ENCODE measurements at places on chromosomes 7 and 10.

DNA sequence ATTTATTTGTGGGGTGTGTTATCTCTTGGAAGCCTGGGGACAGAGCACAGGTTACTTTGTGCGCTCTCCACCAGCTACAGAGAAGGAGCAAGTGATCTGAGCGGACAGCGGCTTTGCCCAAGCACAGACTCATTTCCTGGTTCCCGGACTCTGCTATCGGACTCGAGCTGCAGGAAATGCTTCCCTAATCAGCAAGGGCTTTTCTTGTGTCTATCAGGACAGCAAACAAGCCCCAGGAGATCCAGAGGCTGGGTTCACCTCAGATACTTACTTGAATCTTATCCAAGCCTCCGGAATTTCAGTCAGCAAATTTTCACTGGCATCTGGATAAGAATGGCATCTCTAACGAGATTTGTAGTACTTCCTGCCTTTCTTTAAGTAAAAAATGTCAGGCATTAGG lies 27.8 kb downstream of the MRC1 start:
- DNase-seq = peak; percentile 43

- no peak for DNase-seq
Observed at GRCh38 chr7:106036004-106036403, 72.9 kb downstream of the CDHR3 start.

DNA sequence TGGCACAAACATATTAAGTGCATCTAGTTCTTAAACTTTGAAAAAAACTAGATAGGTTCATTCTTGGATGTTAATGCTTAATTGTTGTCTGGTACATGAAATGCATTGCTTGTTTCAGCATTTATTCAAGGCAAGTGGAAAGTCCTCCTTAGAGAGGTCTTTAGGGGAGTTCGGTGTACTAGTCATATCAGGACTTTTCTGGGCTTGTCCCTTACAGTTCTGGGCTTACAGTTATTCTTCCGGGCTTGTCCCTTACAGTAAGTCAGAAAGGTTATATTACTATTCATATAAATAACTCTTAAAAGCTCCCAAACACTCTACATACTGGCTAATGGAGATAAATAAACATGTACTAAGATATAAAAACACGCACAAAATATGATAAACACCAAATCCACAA lies 61.6 kb upstream of the MRLN start:
- no peak for DNase-seq

DNA sequence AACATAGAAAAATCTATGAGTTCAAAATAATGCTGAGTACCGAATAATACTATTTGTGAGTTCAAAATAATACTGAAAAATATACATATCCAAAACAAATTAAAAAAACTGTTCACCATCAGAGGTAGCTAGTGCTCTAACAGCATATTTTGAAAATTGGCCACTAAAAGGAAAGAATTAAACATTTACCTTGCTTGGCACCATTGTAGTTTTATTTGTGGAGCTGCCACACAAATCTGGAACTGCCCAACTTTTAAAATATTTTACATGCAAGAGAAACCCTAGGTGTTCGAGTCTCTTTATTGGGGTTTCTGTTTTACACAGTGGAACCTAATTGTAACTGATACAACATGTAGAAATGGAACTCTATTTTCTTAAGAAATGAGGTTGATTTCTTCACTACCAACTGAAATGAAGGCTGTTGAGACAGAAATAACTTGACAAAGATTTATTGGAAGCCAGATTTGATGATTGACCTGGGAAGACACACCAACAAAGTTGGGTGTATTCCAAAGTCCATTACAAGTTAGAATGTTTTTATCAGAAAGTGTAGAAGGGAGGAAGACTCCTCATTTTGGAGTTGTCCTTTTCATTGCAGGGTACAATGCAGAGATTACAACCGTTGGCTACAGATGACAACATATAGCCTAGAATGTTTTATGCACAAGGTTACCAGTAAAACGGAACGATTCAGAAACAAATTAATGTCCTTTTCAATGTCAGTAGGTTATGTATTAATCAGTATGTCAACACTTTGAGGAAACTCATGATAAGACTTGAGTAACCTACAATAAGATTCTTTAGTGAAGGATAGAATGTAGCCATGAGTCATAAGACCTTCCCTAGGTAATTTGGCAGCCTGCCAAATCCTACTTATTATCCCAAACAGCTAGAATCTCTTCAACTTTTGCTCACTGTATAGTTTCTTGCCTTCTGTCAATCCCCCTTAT lies 73.8 kb upstream of the PAPSS2 start:
- no peak for DNase-seq

DNA sequence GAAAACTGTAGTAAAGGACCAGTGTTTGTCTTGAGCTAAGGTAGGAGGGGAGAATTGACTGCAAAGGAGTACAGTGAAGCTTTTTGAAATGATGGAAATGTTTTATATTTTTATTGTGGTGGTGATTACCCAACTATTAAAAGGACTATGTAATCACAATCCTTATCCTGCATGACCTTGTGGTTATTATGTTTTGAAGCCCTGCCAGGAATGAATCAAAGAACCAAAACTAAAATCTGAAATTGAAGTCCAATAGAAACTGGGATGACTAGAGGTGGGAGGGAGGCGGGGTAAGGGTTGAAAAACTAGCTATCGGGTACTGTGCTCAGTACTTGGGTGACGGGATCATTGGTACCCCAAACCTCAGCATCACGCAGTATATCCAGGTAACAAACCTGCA lies 8.2 kb downstream of the CCDC7 start:
- DNase-seq = no peak

DNA sequence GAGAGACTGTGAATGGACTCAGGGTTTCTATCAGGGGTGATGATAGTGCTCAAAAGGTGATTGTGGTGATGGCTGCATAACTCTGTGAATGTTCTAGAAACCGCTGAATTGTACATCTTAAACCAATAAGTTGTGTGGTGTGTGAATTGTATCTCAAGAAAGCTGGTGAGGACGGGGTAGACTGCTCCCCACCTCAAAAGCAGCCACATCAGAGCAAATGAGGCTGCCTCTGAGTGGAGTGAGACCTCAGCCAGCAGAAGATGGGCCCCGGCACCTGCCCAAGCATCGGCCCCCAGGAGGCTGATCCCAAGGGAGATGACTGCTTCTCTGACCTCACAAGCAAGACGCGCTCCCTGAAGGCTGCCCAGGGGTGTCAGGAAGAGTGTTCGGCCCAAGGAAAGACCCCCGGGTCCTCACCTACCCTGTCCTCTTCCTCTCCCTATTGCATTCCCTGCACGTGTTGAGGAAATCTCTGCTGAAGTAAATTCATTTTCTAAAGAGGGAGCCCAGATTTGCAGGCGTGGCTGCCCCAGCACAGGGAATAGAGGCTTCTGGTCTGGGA lies 279.3 kb upstream of the SHH start:
- DNase-seq = no peak

DNA sequence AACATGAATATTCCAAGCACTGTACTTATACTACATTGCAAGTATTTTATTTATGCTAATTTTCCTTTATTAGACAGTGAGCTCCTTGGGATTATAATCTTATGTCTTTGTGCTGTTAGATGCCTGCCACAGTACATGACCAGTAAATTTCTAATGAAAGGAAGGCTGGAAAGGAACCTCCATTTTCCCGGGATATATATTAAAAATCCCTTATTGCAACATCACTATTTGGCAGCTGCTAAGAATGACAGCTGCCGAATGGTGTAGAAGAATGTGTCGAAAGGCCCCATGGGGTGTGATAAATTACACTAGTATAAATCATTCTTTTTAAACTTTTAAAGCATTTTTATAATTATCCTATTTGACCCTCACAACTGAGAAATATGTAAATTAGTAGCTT lies 59.1 kb downstream of the TFAM start:
- DNase-seq = no peak

GRCh38 chr7:99124751-99125504 lies 19.0 kb downstream of the SMURF1 start:
- no peak for DNase-seq

GRCh38 chr10:114561008-114561523 lies 97.0 kb downstream of the ABLIM1 start:
- DNase-seq = no peak

- peak; percentile 30 for DNase-seq
Observed at GRCh38 chr10:132511121-132512051, 26.2 kb upstream of the INPP5A start.

DNA sequence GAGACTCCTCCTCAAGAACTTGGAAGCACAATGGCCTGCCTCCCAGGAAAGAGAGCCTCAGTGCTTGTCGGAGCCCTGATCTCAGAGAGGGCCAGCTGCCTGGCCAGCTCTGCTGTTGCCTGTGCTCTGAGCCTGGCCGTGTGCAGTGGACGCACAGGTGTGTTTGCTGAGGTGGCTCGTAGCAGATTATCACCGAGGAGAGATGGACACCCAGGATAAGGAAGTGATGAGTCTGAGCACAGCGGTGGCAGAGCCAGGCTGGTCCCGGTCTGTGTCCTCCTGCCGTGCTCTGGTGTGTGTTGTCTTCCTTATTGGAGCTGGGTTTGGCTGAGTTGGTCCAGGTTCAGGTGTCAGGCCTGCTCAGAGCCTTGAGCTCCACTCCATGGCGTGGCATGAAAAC lies 208.5 kb downstream of the EBF3 start:
- DNase-seq = peak; percentile 5

GRCh38 chr7:116522247-116522646 lies 2.6 kb upstream of the CAV1 start:
- no peak for DNase-seq

- no peak for DNase-seq
Observed at GRCh38 chr10:121624836-121625486, 26.7 kb upstream of the FGFR2 start.

- peak; percentile 25 for DNase-seq
Observed at GRCh38 chr10:23031318-23031717, 64.1 kb upstream of the MSRB2 start.

DNA sequence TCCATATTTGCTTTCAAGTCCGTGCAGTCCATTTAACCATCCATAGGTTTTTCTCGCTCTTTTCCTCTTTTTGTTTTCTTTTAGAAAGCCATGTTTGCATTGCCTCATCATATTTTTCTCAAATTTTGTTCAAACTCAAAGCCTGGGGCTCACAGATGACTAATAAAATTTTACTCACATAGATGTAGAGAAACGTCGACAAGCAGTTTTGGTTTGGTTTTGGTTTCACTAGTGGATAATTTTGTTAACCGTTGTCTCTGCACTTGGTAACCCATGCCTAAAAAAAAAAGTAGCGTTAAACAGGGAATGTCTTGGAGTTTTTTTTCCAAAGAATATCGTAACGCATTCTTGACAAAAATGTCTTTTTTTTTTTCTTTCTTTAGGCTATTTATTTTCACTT lies 344.2 kb upstream of the GALNT17 start:
- DNase-seq = no peak

DNA sequence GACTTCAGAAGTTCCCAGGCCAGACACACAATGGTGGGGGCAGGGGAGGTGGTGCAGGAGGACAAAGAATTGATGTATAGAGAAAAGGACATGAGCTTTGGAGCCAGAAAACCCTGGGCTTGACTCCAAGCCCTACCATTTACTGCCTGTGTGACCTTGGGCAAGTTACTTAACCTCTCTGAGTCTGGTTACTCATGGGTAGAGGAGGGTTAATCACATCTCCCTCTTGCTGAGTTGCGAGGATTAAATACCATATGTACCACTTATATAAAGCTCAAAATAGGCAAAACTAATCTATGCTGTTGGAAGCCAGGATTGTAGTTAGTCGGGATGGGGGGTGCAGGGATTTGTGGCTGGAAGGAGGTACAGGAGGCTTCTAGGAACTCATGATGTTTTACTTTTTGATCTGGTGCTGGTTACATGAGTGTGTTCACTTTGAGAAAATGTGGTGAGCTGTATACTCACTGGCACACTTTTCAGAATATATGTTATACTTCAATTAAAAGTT lies 106.8 kb downstream of the SLIT1 start:
- DNase-seq = no peak

DNA sequence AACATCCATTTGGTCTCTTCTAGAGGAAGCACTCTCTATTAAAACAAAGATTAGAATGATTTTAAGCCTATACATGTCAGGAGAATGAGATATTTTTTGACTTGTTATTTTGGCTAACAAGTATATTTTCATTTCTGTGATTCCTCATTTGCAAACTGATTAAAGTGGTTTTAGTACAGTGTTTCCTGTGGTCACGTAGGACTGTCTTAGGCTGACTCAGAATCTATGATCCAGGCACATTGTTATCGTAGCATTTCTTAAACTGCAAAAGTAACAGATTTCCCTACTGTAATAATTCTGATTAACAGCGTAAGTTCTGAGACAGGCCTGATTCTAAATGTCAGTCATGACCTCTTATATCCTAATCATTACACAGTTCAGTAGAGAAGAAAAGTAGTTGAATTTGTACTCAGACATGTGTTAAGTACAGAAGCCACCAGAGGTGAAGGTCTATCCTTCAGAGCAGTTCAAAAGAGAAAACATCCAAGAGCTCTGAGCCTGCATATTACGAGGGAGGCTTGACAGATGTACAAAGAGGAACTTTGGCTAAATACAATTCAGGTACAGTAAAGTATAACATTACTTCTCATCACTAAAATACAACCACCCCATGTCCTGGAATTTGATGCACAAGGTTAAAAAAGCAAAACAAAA lies 124.1 kb upstream of the TEX47 start:
- DNase-seq = no peak

DNA sequence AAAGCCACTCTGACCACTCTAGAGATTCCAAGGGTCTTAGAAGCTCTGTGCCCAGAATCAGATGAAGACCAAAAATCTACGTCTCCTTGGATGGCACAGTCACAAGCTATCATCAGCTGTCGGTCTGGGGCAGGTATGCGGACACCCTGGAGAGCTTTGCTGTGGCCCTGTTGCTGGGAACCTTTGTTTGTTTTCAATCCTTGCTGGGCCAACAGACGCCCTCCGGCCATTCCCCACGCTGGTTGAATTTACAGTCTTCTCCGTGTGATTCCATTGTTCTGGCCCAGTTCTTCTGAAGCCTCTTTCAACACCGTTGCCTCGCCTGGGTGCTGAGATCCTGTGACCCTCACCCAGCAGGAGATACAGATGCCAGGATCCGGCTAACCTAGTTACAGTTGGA lies 149.4 kb upstream of the PFKP start:
- DNase-seq = no peak

GRCh38 chr10:86367152-86367951 lies 757 bp upstream of the GRID1 start:
- DNase-seq = peak; percentile 48

DNA sequence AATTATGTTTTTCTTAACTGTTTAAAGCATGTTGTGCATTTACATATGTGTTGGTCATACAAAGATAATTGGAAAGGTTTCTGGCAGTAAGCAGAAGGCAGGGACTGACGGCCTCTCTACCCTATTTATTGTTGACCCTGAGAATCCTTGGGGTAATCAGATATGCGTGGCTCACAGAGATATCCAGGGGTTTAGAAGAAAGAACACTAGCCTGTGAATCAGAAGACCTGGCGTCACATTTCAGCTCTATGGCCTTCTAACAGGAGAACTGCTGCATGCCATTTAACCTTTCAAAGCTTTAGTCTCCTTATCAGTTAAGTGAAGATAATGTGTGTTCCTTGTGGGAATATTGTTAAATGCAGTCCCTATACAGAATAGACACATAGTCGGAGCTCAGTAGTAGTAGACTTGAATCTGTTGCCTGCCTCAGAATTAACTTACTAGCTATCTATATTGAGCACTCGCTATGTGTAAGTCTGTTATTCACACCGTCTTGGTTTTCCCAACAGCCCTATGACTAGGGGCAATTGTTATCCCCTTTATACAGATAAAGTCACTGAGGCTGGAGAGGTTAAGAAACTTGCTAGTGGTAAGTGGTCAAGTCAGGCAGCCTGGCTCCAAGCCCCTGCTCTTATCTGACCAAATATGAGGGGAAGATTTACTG lies 129.6 kb upstream of the ANKRD1 start:
- DNase-seq = no peak

Data from femur (tissue), 1 donor.